Left renal pelvis (tissue), 4 donors: ENCODE measurements at places on chromosomes 6 and 20.

GRCh38 chr6:17413313-17413750, 19.9 kb downstream of the CAP2 start:
- no peak for DNase-seq

DNA sequence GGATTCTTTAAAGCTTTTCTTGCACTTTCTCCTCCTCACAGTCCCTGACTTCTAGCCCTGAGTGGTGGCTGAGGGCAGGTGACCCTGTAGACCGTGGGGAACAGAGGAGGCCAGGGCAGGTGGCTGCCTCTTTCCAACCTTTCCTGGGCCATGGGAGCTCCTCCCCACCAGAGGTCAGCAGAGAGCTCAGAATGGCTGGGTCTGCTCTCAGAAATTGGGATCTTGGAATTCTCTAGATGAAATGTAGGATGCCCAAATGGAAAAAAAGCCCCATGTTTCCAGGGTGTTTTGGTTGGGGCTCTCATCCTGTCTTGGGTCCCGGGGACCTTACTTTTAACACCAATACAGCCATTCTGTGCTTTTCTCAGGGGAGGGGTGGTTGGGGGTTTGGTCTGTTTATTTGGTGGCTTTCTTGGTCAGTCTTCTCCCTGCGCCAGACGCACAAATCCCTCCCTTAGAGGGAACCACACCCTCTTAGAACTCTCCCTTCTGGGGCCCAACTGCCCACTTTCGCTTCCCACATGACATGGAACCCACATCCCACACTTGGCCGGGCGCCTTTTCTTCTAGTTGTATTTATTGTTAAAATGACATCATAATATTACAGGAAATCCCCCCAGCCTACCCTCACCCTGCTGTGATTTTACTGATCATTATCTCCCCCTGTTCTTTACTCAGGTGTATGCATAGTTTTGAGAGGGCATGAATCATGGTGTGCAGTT, 17.9 kb downstream of the GNAS start:
- DNase-seq: no peak

GRCh38 chr20:12023194-12023795, 105.6 kb downstream of the BTBD3 start:
- no peak for DNase-seq

DNA sequence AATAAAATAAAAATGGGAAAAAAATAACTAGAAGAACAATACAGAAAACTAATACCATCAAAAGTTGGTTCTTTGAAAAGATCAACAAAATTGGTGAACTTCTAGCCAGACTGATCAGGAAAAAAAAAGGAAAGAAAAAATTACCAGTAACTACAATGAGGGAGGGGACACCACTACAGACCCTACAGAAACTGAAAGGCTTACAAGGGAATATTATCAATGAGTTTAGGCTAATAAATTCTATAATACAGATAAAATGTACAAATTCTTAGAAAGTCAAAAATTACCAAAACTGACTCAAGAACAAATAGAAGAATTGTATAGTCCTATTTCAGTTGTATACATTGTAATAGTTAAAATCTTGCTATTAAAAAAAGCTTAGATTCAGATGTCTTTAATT, 141.8 kb downstream of the COL19A1 start:
- no peak for DNase-seq

GRCh38 chr6:26398555-26398954, 3.5 kb upstream of the BTN3A1 start:
- DNase-seq: no peak

- DNase-seq: no peak
Observed at GRCh38 chr6:56649782-56650181, 7.1 kb upstream of the DST start.

- no peak for DNase-seq
Observed at GRCh38 chr6:55405474-55406235, 78.4 kb downstream of the GFRAL start.

DNA sequence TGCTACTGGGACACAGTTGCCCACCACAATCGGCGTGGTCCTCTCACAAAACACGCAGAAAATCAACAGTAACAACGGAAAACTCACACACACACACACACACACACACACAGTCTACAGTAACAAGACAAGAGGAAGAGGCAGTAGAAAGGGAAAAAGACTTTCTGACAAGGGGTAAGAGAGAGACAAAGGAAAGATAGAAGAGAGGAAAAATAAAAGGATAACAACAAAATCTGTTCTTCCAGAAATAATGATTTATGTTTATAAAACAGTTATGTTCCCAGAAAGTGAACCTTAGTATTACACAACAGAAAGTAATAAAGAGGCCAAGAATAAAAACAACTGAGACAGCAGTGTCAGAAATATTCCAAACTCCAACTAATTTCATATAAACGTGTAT, 2.9 kb downstream of the RANBP9 start:
- no peak for DNase-seq

DNA sequence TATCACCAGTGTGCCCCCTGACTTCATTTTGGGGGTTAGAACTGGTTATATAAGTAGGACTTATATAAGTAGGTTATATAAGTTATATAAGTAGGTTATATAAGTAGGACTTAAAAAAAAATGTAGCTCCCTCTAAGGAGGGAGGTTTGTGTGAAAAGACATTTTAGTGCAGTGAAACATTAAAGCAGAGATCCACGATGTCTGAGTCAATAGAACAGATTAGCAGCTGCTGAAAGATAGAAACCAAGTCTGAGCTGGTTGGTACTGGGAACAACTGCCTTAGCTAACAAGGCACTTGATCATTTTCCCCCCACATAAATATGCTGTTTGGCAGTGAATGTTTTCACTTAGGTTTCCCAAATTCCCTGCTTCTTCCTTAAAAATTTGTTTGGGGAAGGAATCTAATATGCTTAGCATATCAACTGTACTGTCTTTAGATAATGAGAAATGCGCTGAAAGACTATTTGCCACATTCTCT, 2.1 kb upstream of the RPS12 start:
- no peak for DNase-seq

DNA sequence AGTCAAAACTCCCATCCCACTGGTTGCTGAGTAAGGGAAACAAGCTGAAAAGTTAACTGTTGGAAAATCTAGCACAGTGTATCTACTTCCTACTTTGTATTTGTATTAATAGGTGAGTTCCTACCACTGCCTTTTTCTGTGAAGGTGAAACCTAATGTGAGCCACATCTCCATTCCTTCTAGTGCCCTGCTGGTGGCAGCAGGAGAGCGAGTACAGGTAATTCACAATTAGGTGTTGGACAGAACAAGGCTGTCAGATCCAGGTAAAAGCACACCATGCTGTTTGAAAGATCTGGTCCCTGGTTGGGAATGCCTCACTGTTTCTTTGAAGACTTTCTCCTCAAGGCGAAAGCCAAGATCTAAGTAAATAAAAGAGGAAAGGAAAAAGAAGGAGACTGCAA, 528.4 kb downstream of the PKHD1 start:
- no peak for DNase-seq

- no peak for DNase-seq
Observed at GRCh38 chr6:33343953-33344611, 26.5 kb upstream of the ZBTB22 start.
